K562 (cell line): ENCODE measurements at places on chromosomes 5 and 9.

DNA sequence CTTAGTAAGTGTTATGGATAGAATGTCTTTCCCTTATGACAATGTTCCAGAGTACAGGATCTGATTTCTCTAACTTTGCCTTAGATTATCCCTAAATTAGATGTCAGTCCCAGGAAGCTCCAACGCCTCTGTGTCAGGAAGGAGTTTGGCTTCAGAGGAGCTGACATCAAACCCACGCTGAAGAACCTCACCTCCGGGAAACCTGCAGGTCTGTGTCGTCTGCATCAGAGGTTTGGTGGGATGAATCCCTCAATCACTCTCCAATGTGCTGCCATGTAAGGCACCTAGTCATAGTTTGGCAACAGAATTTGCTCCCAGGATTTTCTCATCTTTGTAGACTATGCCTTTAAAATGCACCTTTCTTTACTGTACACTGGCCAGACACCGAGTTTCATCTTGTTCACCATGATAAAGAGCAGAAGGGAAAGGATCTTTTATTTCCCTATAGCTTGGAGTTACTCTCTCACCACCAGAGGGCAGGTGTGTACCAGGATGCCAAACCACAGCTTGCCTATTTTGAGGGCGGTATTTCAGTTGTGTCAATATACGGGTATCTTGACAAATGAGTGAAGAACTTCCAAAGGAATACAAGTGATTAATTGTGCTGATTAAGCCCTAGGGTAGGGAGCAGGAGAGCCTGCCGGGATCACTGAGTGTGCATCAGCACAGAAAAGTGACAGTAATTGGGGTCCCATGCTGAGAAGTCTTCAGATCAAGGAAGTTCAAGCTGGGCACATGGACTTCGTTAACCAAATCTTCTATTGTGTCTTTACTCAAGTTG, 23.4 kb downstream of the MINAR2 start:
- DNase-seq: peak; percentile 49

GRCh38 chr9:38083858-38084555, 15.0 kb upstream of the SHB start:
- no peak for DNase-seq

GRCh38 chr5:179793468-179794139, at the start of gene LTC4S:
LTC4S (plus strand) TSS chr5:179793986; CDS start chr5:179794081, 95 bp downstream.
- no peak for DNase-seq

DNA sequence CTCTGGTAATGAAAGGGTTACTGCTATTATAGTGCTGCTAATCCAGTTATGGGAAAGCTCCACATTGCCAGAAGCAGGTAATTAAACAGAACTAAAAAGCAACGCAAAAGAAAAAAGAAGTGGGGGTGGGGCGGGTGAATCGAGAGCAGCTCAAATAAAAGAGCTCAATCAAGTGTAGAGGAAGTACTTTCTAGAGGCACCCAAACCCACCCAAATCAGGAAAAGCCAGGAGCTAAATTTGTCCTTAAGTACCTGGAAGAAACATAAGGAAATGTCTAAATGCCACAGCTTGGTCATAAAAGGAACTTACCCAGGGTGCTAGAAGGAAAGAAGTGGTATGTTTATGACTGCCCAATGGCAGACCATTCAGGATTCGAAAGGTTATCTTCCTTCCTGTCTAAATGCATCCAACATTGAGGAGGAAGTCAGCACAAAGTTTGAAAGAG, 2.4 kb upstream of the RNF145 start:
- DNase-seq: peak; percentile 20

- no peak for DNase-seq
These were observed 7.0 kb downstream of the PAX5 start for GRCh38 chr9:37026931-37027581.

DNA sequence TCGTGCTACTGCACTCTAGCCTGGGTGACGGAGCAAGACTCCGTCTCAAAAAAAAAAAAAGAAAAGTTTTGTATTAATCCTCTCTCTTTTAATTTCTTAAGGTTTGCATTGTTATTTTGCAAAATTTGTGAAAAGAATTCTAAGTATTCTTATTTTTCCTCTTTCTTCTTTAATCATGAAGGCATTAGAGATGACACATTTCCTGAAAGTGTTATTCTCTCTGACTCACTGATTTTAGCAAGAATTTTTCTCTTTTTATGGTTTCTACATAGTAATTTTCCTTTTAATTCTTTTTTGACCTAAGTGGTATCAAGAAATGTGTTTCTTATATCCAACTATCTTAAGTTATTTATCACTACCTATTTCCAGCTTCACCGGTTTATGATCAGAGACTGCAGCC, 78.0 kb downstream of the NSUN2 start:
- no peak for DNase-seq
